ENCODE measurements at places on chromosomes 4 and X. TPM values are rescaled to one million over a fixed set of nuclear protein-coding genes. Genes with fewer than 3 reads are reported as not detected.

DNA sequence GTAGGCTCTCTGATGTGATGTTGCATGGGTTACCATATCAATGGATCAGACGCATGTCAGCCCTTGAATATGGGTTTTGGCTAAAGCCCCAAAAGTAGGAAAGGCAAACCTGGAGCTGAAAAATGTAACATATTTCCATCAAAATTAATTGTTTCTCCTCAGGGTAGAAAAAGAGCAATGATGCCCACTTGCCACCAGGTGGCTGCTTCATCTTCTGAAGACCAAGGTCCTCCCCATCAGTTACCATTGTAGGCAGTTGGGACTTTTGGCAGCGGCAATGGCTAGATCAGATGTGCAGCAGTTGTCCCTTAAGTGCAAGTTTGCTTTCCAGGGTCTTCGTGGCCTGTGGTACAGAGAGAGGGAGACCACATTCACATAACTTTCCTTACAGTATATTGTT is 118.2 kb downstream of the NAF1 start:
- H3K4me3 ChIP-seq, result no peak overlapping the region
- no peaks in the 10 kb centered on the region for H3K4me1 ChIP-seq
- no peaks in the 10 kb centered on the region for H3K36me3 ChIP-seq
- no peaks in the 10 kb centered on the region for H3K27me3 ChIP-seq
- no peak for DNase-seq

DNA sequence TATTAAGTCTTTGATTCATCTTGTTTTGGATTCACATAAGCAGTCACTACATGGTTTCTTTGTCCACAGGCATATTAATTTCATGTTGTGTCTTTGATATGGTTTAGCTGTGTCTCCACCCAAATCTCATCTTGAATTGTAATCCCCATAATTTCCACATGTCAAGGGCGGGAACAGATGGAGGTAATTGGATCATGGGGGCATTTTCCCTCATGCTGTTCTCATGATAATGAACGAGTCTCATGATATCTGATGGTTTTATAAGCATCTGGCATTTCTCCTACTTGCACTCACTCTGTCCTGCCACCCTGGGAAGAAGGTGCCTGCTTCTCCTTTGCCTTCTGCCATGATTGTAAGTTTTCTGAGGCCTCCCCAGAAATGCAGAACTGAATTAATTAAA is 1811.2 kb upstream of the PCDH10 start:
- no peak for DNase-seq
- no peaks in the 10 kb centered on the region for H3K4me1 ChIP-seq
- no peaks in the 10 kb centered on the region for H3K36me3 ChIP-seq
- H3K27ac ChIP-seq, result no peak overlapping the region

DNA sequence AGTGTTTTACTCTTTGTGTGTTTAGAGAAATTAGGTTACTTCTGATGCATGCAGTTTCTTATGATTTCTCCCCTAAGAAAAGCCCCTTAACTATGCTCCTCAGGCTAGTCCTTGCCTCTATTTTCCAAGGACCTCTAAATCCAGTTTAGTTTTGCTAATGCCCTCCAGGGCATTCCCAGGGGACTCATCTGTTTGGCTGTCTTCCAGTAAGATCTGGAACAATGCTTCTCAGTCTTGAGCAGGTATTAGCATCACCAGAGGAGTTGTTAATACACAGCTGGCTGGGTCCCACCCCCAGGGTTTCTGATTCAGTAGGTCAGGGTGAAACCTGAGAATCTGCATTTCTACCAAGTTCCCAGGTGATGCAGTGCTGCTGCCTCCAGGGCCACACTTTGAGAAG is 56.9 kb downstream of the OTC start:
- H3K4me3 ChIP-seq, result no peak overlapping the region
- no peak overlapping the region for H3K27ac ChIP-seq
- no peak for DNase-seq
- no peaks in the 10 kb centered on the region for H3K4me1 ChIP-seq

DNA sequence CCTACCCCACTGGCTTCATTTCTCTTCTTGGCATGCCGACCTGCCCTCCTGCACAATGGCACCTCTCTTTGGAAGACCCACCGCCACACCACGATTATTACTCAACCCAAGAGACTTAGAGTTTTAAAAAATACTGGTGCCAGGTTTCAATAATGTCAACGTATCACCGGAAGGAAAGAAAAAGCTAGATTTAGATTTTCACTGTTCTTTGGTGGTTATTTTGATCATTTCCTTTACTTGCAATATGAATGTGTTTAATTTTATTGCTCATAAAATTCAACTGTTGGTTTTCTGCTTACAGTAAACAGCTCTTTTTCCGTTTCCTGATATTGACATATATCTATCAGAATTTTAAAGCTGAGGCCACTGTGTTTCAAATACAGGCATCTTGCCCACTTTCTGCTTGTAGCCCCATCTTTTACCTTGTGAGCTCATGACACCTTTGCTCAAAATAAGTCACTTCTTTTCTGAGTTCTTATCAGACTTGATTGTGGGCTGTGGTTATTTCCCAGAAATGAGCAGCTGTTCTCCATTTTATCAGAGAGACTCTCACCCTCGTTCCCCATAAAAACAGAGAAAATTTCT is 439.1 kb downstream of the INPP4B start:
- peak overlapping the region; percentile 90 for H3K4me3 ChIP-seq
- H3K36me3 ChIP-seq, result no peaks in the 10 kb centered on the region
- DNase-seq, result no peak
- no peaks in the 10 kb centered on the region for H3K27me3 ChIP-seq
- H3K27ac ChIP-seq, result peak overlapping the region; percentile 15
- H3K4me1 ChIP-seq, result peaks cover 41% of the 10 kb centered on the region

DNA sequence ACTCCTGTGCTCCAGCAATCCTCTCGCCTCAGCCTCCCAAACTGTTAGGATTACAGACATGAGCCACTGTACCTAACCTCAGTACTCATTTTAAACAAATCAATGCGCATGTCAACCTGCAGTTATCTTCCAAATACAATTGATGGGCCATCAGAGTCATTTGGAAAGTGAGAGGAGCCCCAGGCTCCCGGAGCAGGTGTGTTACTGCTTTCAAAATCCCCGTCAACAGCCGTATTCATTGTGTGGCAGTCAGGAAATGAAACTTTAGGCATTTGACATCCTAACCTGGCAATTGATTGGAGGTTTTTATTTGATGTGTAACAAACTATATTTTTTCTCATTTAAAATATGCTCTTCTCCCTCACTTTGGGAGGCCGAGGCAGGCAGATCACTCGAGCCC is 623.6 kb upstream of the TENM3 start:
- peaks cover 15% of the 10 kb centered on the region for H3K27me3 ChIP-seq
- no peaks in the 10 kb centered on the region for H3K36me3 ChIP-seq
- no peak overlapping the region for H3K27ac ChIP-seq
- no peak for DNase-seq
- no peak overlapping the region for H3K4me3 ChIP-seq

- no peak overlapping the region for H3K27ac ChIP-seq
- H3K36me3 ChIP-seq, result peaks cover 24% of the 10 kb centered on the region
- no peaks in the 10 kb centered on the region for H3K27me3 ChIP-seq
- H3K4me1 ChIP-seq, result no peaks in the 10 kb centered on the region
These were observed 163.3 kb downstream of the MID1 start for GRCh38 chrX:10457092-10457491.

DNA sequence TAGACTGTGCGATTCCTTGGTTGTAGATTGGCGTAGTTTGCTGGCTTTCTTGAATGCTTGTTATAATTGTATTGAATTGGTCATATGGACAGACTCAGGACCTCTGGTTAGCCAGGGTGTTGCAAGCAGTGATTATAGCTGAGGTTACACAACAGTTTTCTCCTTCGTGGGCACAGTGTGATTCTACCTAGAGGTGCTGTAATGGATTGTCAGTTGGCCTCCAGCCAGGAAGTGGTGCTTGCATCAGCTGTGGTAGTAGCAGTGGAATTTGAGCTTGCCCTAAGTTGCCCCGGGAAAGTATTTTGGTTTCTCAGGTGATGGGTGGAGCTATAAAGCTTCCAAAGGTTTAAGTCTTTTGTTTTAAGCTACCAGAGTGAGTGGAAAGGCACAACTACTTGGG is 23.1 kb upstream of the GABRG1 start:
- no peak overlapping the region for H3K4me3 ChIP-seq
- no peak for DNase-seq
- no peak overlapping the region for H3K27ac ChIP-seq
- H3K27me3 ChIP-seq, result no peaks in the 10 kb centered on the region

DNA sequence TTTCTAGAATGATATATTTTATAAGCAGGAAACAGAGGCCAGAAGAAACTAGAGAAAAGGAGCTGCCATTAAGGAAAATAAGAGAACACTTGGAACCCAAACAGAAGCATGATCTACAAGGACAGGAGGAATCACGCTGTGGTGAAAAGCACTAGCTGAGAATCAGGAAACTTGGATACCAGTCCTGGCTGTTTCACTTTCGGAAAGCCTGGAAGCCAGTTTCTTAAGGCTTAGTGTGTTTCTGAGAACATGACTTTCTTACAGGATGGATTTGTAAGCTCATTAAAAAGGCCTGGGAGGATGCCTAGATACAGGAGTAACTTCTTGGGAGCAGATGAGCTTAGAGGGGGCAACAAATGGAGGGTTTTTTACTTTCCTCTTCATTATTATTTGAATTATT is 36.9 kb downstream of the TLL1 start:
- DNase-seq, result no peak
- no peaks in the 10 kb centered on the region for H3K36me3 ChIP-seq
- no peaks in the 10 kb centered on the region for H3K27me3 ChIP-seq
- H3K27ac ChIP-seq, result no peak overlapping the region

DNA sequence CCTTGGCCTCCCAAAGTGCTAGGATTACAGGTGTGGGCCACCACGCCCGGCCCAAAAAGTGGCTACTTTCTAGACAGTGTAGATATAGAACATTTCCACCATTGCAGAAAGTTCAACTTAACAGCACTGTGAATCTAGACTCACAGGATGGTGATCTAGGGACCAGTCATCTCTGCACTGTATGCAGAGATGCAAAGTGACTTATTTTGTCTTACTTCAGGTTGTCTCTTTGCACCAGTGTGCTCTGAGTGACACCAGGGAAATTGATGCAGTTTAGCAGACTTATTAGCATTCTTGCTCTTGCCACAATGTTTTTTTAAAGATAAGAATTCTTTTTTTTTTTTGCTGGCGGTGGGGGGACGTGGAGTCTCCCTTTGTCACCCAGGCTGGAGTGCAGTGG is 12.8 kb upstream of the FOXO4 start:
- H3K36me3 ChIP-seq, result no peaks in the 10 kb centered on the region
- no peak overlapping the region for H3K4me3 ChIP-seq
- H3K27me3 ChIP-seq, result no peaks in the 10 kb centered on the region

DNA sequence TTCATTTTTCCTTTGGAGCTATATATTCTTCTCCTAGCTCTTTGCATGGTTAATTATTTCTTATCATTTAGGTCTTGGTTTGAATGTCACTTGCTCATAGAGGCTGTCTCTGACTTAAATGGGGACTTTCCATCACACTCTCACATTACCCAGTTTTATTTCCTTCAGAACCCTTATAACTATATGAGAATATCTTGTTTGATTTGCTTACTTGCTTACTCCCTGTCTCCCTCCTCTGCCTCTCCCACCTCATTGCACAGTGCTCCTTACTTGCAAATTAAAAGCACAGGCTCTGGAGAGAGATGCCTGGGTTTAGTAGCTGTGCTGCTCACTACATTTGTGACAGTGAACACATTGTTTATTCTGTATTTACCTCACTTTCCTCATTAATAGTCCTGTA is 174.6 kb downstream of the SOWAHB start:
- H3K4me1 ChIP-seq, result peaks cover 33% of the 10 kb centered on the region
- H3K27ac ChIP-seq, result peak overlapping the region; percentile 29
- DNase-seq, result no peak
- H3K27me3 ChIP-seq, result no peaks in the 10 kb centered on the region
- H3K36me3 ChIP-seq, result peaks cover 23% of the 10 kb centered on the region
- H3K4me3 ChIP-seq, result no peak overlapping the region

- no peak overlapping the region for H3K4me3 ChIP-seq
- H3K27ac ChIP-seq, result no peak overlapping the region
- peaks cover 10% of the 10 kb centered on the region for H3K36me3 ChIP-seq
- no peak for DNase-seq
- H3K27me3 ChIP-seq, result no peaks in the 10 kb centered on the region
These were observed 14.6 kb downstream of the SMIM20 start for GRCh38 chr4:25928379-25929297.

DNA sequence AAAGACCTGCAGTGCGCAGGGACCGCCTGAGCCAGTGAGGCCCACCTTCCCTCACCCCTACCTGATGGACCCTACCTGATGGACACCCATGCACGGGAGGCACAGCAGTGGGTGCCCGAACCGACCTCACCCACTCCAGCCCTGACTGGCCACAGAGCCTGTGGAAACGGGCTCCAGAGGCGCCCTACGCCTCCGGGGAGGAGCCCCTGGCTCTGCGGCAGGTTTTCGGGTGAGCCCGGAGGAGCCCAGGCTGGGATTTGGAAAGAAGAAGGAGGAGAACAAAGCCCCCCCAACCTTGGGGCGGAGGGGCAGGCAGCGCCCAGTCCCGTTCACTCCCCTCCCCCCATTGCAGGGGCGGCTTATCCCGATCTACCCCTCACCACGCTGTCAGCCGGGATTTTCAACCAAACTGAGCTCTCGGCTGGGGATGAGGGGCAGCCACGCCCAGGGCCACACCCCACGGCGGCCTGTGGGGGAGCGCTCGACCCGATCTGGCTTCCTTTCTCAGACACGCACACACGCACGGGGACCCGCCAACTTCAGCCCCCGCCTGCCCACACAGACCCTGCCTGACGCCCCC is 675 bp downstream of the L1CAM start:
- H3K27ac ChIP-seq, result no peak overlapping the region
- H3K36me3 ChIP-seq, result no peaks in the 10 kb centered on the region
- peaks cover 44% of the 10 kb centered on the region for H3K27me3 ChIP-seq
- no peak for DNase-seq

DNA sequence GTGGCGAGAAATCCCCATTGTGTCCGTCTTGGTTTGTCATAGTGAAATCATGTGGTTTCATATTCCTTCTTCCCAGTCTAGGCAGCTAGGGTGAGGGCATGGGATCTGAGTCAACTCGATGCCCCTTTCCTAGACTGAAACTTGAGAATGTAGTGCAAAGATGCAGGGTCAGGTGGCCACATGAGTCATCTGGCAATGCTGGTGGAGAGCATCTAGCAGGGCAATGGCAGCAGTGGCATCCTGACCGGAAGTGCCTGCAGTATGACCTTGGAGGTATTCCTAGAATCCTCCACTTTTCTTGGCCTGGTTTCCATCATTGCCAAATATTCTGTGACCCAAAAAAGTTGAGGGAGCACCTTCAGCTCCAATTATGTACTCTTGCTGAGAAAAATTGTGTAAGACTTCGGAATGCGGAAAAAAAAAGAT is 39.1 kb upstream of the TMEM184C start:
- H3K27me3 ChIP-seq, result no peaks in the 10 kb centered on the region
- no peaks in the 10 kb centered on the region for H3K36me3 ChIP-seq
- no peak overlapping the region for H3K27ac ChIP-seq
- DNase-seq, result no peak

- peak overlapping the region; percentile 16 for H3K4me3 ChIP-seq
- H3K27ac ChIP-seq, result no peak overlapping the region
- DNase-seq, result no peak
- no peaks in the 10 kb centered on the region for H3K36me3 ChIP-seq
These were observed 235.1 kb downstream of the QDPR start for GRCh38 chr4:17276776-17277175.

RASL11B gene
- 2.7 TPM for total RNA-seq

AKAP14 gene
- total RNA-seq, result 0.92 TPM

DGAT2L6 gene
- total RNA-seq, result not detected

CSAG2 gene
- total RNA-seq, result 0.40 TPM

ETNPPL gene
- 86.2 TPM for total RNA-seq

GAGE12J gene
- total RNA-seq, result not detected

SUPT20HL1 gene
- not detected for total RNA-seq

FGF13 gene
- 13.4 TPM for total RNA-seq

Measured in type B pancreatic cell (in vitro differentiated cells).